Left cardiac atrium (tissue), 4 donors: ENCODE measurements at places on chromosomes 4 and X. TPM values are rescaled to one million over a fixed set of nuclear protein-coding genes. Genes with fewer than 3 reads are reported as not detected.

AMTN gene
- not detected for total RNA-seq

DNA sequence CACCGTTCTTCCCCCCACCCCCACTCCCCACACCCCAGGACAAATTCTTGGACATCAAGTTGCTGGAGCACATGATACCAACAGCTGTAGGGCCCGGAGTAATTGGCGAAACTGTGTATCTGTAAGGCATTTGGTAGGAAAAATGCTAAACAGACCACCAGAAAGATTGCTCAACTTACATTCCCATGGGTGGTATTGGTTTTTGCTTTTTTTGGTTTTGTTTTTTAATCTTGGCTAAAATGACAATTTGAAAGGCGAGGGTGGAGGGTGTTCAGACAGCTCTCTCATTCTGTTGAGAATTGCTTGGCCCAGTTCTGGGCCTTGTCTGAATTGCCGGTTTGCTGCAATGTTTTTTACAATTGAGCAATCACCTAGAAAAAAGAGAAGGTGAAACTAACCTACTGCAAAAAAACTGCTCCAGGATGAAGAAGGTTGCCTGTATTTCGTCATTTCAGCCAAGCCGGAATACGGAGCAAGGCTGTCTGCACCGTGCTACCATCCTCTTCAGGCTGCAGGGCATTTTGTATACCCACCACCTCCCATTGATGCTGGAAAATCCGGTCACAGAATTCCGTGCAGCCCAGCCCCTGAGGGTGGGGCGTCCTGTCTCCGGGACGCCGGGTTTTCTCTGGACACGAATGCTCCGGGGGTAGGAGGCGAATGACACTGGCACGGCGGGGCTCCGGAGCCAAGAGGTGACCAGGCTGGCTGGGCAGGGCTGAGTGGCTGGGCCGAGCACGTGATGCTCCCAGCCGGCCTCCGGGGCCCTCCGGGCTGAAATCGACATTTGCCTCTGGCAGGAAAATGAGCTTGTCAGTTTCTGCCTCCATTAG is at the start of gene CLCN4:
TSS of gene CLCN4 (plus strand) at position 777 of the 833 bp plus-strand sequence. CDS start 28,058 bp downstream, outside the sequence.
- DNase-seq: peak; percentile 73

SLC10A4 gene
- 0.37 TPM for total RNA-seq

- peak; percentile 23 for DNase-seq
Observed at GRCh38 chr4:123783151-123783790, 386.7 kb downstream of the SPRY1 start.
